ENCODE measurements at places on chromosomes 4 and X.

DNA sequence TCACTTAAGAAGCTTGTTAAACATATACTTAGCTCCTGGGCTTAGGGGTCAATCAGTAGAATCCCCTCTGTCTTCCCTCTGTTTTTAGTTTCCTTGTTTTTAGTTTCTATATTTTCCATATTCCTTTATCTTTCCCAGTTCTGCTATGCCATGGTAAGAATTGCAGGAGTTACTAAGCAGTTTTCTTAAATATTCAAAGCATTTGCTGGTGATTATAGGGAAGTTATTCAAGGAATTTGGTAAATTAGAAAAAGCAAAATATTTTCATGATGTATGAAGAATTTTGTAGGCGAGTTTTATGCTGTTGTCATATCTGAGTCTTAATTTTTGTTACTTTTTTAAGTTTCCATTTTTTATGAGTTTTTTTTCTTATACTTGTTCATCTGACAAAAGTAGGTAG is 91.6 kb upstream of the NUDT6 start:
- DNase-seq = no peak

- no peak for DNase-seq
Observed at GRCh38 chr4:3209551-3210325, 39.2 kb upstream of the MSANTD1 start.

DNA sequence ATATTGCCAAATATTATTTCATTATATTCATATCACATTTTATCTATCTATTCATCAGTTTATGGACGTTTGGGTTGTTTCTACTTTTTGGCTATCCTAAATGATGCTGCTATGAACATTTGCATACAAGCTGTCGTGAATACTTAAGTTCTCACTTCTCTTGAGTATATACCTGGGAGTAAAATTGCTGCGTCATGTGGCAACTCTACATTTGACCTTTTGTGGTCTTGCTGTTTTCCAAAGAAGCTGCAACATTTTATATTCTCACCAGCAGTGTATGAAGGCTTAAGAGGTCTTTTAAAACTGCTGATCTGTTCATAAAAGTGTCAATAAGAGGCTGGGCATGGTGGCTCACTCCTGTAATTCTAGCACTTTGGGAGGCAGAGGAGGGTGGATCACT is 5.8 kb downstream of the PYURF start:
- DNase-seq = no peak

GRCh38 chr4:100257567-100257966 is 67.3 kb upstream of the DDIT4L start:
- DNase-seq = peak; percentile 9

GRCh38 chrX:129724754-129725153 is 14.0 kb upstream of the XPNPEP2 start:
- no peak for DNase-seq

Data from NCI-H1694 treated with DMSO at 0.1 percent for 48 hours (cell line).